ENCODE measurements at places on chromosomes 4 and X. TPM values are rescaled to one million over a fixed set of nuclear protein-coding genes. Genes with fewer than 3 reads are reported as not detected.

LGI2 gene
- 1.4 TPM for polyA plus RNA-seq

DCHS2 gene
- polyA plus RNA-seq: 0.54 TPM

P2RY8 gene
- 0.15 TPM for polyA plus RNA-seq

TMPRSS11B gene
- not detected for polyA plus RNA-seq

DACH2 gene
- 1.0 TPM for polyA plus RNA-seq

RASL11B gene
- 49.8 TPM for polyA plus RNA-seq

APOO gene
- polyA plus RNA-seq: 25.7 TPM

ASMT gene
- polyA plus RNA-seq: 2.6 TPM

BMPR1B gene
- polyA plus RNA-seq: 0.13 TPM

GRCh38 chr4:92305878-92306520, 2.2 kb downstream of the GRID2 start:
- DNase-seq: no peak

DNA sequence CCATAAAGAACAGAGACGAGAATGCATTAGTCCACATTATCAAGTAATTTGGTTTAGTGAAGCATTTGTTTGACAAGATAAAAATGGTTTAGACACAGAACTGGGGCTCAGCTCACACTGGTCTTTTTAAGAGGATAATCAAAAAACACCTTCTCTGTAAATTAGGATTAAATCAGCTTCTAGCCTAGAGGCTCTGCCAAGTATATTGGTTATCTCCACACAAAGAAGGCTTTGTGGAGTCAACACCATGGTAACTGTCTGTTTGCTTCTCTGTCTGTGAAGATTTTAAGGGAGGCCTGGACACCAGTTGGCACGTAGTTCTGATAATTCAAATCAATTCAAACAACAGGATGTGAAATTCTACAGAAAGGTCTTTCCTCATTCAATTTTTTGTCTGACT, 687.0 kb downstream of the DMD start:
- DNase-seq: no peak

DNA sequence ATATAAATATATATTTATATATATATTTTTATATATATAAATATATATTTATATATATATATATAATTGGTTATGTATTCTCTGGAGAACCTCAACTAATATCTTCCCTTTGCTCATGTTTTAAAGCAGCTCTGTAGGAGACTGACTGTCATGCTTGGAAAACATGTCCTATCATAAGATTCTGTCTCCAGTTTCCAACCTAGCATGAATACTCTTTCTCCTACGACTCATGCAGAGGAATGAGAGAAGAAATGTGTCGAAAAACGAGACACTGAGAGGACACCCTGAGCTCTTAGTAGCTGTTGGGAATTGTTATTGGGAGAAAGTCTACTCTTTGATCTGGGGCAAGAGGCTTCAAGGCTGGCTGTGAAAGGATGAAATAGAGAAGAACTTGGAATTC, 166.5 kb upstream of the SLIT2 start:
- no peak for DNase-seq

- no peak for DNase-seq
Measured at GRCh38 chrX:37420185-37420584, 71.0 kb downstream of the PRRG1 start.

DNA sequence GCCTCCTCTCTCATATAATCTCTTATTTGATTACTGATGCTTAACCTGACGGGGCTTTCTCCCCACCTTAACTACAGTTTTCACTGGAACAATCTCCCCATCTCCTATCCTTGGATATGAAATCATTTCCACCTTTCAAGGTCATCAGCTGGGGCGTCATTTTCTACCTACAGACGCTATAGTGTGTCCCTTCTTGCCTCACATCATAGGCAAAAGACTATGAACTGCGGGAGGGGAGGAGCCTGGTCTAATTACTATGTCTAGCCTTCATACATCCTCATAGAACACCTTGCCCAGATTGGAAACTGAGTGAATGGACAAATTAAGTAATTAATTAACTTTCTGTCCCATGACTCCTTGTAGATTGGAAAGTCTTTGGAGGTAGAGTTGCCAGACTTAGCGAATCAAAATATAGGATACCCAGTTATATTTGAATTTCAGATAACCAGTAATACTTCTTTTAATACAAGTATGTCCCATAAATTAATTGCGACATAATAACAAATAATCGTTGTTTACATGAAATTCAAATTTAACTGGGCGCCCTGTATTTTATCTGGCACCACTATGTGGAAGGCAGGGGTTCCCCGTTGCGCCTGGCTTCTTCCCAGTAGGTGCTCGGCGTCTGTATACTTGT, 752 bp upstream of the ATP6AP2 start:
- DNase-seq: no peak

GRCh38 chr4:109945056-109945455, 32.4 kb downstream of the EGF start:
- no peak for DNase-seq

DNA sequence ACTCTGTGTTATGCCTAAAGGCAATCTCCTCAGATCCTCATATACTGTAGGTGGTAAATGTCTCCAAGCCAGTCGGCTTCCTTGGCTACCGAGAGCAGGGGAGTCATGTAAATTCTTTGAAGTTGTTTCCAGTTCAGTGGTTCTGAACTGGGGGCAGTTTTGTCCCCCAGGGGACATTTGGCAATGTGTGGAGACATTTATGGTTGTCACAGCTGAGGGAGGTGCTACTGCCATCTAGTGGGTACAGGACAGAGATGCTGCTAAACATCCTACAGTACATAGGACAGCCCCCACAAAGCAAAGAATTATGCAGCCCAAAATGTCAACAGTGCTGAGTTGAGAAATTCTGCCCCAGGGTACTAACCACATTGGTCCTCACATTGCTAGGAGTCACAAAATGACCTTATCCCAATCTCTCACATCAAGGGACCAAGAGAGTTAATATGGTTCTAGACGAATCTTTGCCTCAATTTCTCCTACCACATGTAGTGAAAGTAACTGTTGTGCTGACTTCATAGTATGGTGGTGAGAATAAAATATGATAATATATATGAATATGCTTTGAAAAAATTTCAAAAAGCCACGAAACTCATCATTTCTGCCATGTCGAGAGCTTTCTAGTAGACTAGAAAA, 104.4 kb upstream of the ARHGAP24 start:
- DNase-seq: peak; percentile 7

DNA sequence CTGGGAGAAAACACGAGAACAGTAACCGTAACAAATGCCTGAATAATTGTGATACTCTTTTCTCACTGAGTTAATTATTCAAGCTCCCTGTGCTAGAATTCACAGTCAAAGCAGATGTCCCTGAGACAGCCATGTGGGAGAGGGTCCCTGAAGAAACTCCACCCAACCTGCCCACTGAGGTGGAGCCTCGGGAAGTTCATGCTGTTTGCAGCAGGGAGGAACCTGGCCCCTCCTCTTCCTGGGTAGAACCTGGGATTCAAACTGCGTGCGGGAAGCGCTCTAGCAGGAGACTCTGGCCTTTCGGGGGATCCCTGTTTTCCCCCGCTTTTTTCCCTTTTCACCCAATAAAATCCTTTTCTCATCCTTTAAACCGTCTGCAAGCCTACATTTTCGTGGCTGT, 20.2 kb upstream of the RHOH start:
- DNase-seq: no peak

- DNase-seq: no peak
Measured at GRCh38 chr4:135073389-135073788, 871.8 kb upstream of the PABPC4L start.

GRCh38 chr4:83335701-83336100, 1.1 kb upstream of the HPSE start:
- DNase-seq: no peak

GRCh38 chr4:128542047-128542446, 254.4 kb upstream of the PGRMC2 start:
- DNase-seq: no peak

GRCh38 chr4:152221816-152222516, 313.9 kb downstream of the FBXW7 start:
- DNase-seq: no peak

DNA sequence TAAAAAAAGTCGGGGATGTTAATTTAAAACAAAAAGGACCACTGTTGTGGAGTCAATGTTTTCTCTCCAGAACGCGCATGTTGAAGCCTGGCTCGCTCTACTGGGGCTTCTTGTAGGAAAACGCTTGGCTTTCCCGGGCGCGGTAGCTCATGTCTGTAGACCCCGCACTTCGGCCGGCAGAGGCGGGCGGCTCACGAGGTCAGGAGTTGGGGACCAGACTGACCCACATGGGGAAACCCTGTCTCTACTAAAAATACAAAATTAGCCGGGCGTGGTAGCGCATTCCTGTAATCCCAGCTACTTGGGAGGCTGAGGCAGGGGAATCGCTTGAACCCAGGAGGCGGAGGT, 15.6 kb downstream of the NELFA start:
- no peak for DNase-seq

- no peak for DNase-seq
Measured at GRCh38 chr4:24252121-24252520, 332.2 kb downstream of the DHX15 start.

DNA sequence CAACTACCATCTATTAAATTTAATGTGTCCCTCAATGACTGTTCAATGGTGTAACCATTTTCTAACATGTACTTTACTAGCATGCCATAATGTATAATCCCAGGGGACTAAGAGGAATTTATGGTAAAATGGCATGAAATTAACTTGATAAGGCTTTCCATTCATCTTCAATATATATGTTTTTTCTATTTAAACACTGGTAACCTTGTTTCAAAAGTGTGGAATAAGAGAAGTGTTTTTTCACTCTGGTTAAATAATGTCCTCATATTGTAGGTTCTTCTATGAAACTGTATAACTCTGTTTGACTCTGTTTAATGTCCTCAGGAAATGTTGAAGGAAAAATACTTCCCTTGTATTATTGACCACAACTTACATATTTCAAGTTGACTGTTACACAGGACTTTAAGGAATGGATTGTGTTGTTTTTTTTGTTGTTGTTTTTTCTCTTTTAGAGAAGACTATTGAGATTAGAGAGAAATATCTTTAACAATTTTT, 113.8 kb upstream of the ARSJ start:
- DNase-seq: no peak

- no peak for DNase-seq
Measured at GRCh38 chr4:128357286-128357685, 69.7 kb upstream of the PGRMC2 start.

- DNase-seq: no peak
Measured at GRCh38 chr4:26584725-26585124, 841 bp downstream of the TBC1D19 start.

DNA sequence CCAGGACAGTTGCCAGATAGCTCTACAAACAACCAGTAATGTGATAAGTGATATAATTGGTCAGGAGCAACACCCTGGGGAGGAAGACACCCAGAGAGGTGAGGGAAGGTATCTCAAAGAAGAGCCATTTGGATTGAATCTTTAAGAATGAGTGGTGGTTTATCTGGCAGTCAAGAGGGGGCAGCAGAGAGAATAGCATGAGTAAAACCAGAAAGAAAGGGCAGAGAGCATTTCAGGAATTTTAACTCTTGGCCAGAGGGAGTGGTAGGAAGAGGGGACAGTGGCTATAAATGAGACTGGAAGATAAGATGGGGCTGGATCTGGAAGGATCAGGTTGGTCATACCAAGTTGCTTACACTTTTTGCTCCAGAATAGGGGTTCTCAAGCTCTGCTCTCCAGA, 5.9 kb upstream of the SEPTIN6 start:
- no peak for DNase-seq

- no peak for DNase-seq
Measured at GRCh38 chr4:1233641-1234308, 15.2 kb downstream of the CTBP1 start.

DNA sequence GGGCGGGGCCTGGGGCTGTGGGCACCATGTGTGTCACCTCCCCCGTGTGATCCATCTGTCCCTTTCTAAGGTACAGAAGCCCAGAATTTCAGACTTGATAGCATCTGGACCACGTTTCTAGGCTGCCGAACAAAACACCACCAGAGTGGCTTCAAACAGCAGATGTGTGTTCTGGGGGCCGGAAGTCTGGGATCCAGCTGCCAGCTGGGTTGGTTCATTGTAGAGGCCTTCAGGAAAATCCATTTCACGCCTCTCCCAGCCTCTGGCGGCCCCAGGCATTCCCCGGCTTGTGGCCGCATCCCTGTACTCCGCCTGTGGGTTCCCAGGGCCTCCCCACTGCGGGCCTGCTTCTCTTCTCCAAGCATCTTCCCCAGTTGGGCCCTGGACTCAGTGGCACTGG, 39.6 kb upstream of the GPR78 start:
- DNase-seq: no peak

DNA sequence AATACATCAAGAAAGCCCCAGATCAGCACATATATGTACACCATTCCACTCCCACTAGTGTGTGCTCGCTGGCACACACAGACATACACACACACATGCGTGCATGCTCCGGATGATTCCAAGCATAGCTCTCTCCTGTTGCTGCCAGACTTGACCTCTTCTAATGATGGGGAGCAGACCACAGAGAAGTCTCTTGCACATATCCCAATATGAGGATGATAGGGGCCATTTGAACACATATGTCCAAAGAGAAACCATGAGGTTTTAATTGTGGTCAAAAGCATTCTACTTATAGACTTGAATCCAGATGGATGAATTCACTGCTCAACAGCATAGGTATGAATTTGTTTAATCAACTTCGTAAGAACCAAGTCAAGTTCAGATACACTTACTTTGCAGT, 214.9 kb downstream of the AFF2 start:
- no peak for DNase-seq

DNA sequence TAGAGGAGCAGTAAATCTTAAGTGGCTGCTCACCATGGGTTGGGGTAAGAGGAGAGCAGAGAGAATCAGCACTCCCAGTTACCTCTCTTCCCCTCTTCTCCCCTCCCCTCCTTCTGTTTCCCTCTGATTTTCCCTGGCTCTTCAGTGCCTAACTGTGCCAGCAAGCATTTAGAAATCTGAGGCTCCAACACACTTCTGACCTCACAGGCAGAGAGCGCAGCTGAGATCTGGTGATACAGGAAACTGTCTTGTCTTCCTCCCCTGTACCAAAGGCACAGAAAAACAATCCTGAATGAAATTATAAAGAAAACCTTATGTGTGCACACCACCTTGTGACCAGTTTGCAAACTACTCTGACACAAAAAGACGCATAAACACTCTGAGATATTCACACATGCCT, 82.4 kb upstream of the SMIM10 start:
- no peak for DNase-seq

GRCh38 chr4:101201421-101201820, 145.9 kb downstream of the PPP3CA start:
- DNase-seq: no peak

- no peak for DNase-seq
Measured at GRCh38 chr4:40281099-40281498, 54.0 kb upstream of the CHRNA9 start.

DNA sequence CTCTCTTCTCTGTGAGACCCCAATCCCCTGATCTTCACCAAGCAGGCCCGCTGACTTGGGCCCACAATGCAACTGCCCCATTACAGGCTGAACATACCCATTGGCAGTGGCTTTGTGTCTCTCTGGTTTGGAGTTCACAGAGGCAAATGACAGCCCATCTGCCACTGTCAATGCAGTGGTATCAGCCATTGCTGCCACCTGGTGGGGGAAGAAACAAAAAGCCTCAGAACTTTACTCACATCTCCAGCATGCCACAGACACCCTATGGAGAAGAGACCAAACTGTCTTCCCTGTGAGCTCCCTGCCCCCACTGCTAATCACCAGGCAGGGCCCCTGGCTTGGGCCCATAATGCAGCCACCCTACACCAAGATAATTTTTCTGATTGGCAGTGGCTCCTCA, 729.3 kb upstream of the ACTRT1 start:
- no peak for DNase-seq

Data from H1 (cell line).